ENCODE measurements at places on chromosomes 6 and 20.
A peak's percentile ranks its signal among the peaks of the same experiment; 100 is the strongest.

DNA sequence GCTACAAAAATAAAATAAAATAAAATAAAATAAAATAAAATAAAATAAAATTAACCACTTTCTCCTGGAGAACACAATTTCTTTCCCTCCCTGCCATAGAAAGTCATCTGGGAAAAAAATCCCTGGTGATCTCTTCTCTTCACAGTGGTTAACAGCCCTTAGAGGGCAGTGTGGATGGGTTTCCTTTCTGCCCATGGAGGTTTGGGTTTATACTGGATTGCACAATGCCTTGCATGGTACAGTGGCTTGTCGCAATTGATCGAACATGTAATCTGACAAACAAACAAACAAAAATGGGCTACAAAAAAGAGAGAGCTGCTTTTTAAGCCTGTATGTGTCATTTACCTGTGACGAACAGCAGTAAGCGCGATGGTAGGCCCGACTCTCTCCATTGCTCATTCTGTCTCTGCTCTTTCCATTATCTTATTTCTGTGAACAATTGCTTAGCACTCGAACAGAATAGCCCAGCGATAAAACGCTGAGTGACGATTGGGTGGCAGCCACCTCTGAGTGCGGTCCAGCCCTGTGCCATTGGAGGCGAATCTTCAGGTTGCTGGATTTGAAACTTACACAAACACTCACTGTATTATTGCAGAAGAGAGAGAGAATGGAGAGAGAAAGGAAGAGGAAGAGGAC, 166.1 kb downstream of the CD83 start:
- DNase-seq, result peak; percentile 25

GRCh38 chr6:137646484-137646883, 152.3 kb upstream of the OLIG3 start:
- DNase-seq, result no peak

- no peak for DNase-seq
Measured at GRCh38 chr20:25699914-25700313, 3.3 kb upstream of the ZNF337 start.

GRCh38 chr20:25218109-25218486, 22.6 kb downstream of the ENTPD6 start:
- no peak for DNase-seq

DNA sequence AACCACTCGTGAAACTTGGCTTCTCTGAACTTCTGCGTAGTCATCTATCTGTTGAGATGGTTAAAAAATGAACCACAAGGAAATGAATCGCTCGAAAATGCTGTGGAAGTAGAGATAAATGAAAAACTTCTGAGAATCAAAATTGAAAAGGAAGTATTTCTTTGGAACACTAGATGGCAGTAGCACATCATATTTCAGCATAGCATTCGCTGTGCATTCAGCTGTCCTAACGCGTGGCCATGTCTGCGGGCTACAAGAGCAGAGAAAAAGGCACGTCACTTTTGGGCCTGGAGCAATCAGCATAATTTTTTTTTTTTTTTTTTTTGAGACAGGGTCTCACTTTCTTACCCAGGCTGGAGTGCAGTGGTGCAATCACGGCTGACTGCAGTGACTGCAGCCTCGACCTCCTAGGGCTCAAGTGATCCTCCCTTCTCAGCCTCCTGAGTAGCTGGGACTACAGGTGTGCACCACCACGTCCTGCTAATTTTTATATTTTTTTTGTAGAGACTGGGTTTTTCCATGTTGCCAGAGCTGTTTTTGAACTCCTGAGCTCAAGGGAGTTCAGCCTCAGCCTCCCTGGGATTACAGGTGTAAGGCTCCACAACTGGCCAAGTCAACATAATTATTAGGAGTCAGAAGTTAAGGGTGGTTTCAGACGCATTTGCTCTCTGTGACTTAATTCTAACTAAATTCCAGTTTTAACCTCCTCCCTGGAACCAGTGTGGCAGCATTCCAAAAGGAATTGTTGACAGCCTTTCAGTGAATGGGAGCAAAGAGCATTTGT, 8.8 kb upstream of the PERP start:
- peak; percentile 65 for DNase-seq

DNA sequence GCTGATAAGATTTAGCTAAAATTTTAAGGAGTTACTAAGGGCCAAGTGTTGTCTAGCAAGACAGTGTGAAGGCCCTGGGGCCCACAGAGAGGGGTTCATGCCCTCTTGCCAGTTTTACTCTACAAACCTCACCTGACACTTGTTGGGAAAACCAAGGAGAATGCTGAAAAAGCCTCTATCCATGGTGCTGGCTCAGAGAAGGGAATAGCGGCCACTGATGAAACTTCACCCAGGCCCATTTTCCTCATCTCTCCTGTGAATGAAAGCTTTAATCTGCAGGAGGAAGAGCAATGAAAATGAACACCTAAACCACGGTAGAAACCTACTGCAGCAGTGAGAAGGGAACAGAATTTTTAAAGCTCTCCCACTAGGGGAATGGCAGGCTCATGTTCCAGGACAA, 317.3 kb upstream of the CNR1 start:
- DNase-seq, result no peak

- DNase-seq, result no peak
Measured at GRCh38 chr6:153301602-153302001, 170.5 kb upstream of the RGS17 start.

GRCh38 chr20:6802227-6802626, 34.7 kb downstream of the BMP2 start:
- DNase-seq, result no peak

- DNase-seq, result no peak
Measured at GRCh38 chr6:122126894-122127293, 272.6 kb upstream of the HSF2 start.

GRCh38 chr20:57208198-57208597, 58.2 kb downstream of the BMP7 start:
- no peak for DNase-seq

GRCh38 chr6:96760153-96760687, 77.1 kb downstream of the GPR63 start:
- no peak for DNase-seq

GRCh38 chr6:46734867-46735719, at the start of gene PLA2G7:
TSS of gene PLA2G7 (minus strand) at chr6:46735375. CDS start at chr6:46722891, 12,484 bp downstream.
- peak; percentile 60 for DNase-seq

DNA sequence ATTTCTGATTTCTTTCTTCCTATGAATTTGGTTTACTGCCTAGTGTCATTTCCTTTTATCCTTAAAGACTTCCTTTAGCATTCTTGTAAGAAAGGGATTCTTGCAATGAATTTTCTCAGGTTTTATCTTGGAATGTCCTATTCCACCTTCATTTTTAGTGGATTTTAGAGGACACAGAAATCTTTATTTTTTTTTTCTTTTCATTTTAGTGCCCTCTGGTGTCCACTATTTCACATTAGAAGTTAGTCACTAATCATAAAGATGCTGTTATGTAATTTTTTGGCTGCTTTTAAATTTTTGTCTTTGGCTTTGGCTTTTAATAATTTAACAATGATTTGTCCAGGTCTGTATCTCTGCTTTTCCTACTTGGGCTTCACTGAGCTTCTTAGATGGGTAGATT, 28.1 kb downstream of the LMBRD1 start:
- no peak for DNase-seq

- peak; percentile 82 for DNase-seq
Measured at GRCh38 chr6:29632789-29633533, at the start of gene GABBR1. TSS of gene GABBR1 (minus strand) at chr6:29633183. CDS start at chr6:29632385, 798 bp downstream.

GRCh38 chr20:50943069-50943468, 11.8 kb upstream of the ADNP start:
- DNase-seq, result no peak

- DNase-seq, result no peak
Measured at GRCh38 chr20:53993310-53993709, 77.1 kb downstream of the BCAS1 start.

DNA sequence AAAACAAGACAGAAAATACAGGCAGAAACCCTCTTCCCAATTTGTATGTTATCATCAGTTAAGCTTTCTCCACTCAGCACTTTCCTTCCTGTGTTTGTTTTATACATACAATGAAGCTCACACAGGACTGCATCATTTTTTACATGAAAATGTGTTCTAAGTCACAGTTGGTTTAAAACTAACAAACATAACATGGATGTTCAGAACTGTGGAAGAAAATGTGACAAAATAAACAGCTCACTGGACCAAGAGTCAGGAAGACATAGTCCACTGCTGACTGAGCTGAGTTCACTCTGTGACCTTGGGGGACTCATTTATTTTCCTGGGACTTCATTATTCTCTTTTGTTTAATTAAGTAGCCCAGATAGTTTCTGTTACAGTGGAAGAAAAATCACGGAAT, 331.5 kb downstream of the SYNE1 start:
- DNase-seq, result no peak

DNA sequence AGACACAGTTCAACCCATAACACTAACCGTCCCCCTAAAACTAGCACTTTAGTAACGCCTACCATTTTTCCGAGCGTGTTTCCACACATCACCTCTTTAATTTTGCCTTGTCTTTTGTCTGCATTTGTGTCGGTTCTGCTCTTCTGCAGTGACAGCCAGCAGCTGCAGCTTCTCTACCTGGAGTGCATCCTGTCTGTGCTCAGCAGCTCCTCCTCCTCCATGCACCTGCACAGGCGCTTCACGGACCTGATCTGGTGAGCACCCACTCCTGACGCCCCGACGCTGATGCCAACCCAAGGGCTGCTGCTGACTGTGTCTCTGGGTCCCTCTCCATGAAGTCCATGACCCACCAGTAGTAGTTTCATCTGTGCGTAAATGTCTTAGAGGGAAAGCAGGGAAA, 35.4 kb upstream of the PBOV1 start:
- DNase-seq, result no peak

DNA sequence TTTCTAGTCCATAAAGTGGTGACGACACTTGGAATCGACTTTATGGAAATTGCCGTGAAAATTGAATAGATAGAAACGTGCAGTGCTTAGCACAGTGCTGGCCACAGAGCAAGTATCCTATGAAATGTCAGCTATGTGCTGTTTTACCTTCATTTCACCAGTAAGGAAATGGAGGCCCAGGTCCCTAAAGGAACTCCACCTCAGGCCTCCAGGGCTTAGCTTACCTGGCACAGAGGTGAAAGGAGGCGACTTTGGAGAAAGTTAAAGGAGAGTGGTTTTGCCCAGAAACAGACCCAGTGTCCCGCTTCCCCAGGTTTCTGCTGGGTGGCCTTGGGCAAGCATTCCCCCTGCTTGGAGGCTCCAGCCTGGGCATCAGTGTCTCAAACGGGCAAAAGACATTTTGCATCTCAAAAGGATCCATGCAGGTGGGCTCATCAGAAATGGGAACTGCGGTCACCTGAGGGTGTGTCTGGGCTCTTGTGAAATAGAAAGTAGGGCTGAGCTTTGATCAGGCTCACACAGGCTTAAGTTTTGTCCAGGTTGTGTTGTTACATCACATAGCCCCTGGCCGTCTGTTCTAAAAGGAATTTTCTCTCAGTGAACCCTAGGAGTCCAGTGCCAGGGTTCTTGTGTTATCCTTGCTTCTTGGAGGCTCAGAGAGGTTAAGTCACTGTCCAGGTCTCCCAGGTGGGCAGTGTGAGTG, 6.8 kb upstream of the TULP1 start:
- no peak for DNase-seq

DNA sequence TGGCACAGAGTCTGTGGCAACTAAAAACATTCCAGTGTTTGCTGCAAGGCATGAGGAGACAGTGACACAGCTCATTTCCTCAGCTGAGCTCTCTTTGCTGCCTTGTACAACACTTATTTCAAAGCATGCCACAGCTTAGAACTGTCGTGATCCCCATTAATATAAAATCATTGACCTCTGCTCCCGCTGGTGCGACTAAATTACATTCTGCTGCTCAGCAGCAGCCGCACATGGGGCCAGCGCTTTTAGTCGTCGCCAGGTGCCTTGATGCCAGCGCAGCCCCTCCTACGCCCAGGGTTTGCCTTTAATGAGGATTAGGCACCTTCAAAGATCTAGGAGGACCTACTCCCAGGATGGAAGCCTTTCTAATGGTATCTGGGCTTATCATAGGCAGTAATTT, 717.9 kb upstream of the POU3F2 start:
- no peak for DNase-seq

GRCh38 chr6:170295510-170296422, 4.9 kb upstream of the DLL1 start:
- peak; percentile 74 for DNase-seq

DNA sequence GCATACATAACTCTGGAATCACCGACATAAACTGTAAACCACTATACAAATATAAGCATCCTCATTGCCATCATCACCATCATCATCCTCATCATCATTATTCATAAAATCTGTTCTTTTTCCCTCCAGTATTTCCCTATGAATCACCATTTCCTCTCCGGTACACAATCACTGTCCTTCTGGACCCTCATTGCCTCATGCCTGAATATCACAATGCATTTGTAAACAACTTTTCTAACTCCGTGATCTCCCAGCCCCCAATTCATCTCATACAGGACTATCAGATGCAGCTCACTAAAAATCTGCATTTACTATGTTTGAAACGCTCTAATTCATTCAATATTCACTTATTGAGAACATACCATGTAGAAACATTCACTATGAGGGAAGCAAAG, 339.7 kb downstream of the TBC1D32 start:
- DNase-seq, result no peak

DNA sequence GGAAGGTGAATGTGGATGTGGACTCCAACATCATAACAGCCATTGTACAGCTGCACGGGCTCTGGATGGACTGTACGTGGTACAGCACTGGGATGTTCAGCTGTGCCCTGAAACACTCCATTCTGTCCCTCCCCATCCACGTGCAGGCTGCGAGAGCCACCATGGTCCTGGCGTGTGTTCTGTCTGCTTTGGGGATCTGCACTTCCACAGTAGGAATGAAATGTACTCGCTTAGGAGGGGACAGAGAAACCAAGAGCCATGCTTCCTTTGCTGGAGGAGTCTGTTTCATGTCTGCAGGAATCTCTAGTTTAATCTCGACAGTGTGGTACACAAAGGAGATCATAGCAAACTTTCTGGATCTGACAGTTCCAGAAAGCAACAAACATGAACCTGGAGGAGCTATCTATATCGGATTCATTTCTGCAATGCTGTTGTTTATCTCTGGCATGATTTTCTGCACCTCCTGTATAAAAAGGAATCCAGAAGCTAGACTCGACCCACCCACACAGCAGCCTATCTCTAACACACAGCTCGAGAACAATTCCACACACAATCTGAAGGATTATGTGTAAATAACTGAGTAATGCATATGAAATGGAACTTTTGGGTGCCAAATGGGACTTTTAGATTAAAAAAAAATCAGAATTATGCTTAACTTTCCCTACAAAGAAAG, 12.1 kb downstream of the CLDN20 start:
- no peak for DNase-seq

DNA sequence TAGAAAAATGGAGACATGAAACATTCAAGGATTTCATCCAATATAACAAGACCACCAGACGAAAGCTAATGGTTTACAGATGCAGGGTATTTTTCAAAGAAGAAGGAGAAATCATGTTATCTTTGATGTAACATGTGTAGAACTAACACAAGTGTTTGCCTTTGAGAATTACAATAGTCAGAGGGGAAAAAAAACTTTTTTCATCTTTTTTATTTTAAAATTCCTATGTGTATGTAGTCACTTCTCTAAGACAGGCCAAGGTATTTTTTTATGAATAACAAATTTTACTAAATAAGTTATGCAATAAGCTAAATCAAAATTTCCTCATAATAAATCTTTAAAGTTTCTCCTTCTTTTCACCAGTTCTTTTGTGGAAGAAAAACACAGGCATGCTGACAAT, 161.4 kb downstream of the PDE7B start:
- no peak for DNase-seq

All from HuH-7 (cell line).